Right hindlimb (tissue), 1 donor: ENCODE measurements at places on chromosomes 7 and 10.

DNA sequence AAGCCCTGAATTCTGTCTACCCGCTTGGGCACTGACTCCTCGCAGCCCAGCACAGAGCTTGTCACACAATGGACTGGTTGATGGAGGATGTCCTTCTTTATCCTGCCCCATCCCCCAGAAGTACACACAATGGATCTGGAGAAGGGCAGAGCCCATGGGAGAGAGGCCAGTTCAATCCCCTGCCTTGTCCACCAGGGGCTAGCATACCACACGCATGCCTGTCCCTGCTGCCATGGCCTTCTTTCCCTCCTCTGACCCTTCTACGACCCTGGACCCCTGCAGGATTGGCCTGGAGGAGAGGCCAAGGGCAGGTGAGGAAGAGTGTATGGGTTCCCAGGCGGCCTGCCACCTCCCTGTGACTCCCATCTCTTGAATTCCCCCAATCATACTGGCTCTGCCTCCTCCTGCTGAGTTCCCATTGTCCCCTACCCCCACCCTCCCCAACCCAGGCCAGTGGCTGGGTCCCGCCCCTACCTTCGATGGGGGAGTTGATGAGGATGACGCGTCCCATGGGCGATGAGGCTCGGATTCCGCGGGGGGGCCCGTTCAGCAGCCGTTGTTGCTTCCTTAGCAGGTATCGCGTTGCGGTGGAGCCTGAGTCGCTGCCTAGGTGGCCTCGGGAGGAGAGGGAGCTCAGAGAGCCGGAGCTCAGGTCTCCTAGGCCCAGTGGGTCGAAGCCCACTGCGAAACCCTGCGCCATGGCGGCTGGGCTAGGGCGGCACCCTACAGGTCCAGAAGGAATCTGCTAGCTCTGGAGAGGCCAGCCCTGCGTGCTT lies 1.2 kb downstream of the PDZD7 start:
- DNase-seq: no peak

DNA sequence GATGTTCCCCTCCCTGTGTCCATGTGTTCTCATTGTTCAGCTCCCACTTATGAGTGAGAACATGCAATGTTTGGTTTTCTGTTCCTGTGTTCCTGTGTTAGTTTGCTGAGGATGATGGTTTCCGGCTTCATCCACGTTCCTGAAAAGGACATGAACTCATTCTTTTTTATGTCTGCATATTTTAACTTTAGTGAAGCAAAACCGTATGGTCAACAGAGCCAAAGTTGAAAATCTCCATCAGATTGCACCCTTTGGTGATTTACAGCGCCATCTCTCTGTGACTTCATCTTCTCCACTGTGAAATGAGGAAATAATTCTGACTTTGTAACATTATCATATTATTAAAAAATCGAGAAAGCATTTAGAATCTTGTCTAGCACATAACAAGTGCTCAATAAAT lies 132.3 kb upstream of the PLXDC2 start:
- no peak for DNase-seq

- DNase-seq: peak; percentile 40
These were observed 18.7 kb downstream of the ZNF786 start for GRCh38 chr7:149071641-149072437.

DNA sequence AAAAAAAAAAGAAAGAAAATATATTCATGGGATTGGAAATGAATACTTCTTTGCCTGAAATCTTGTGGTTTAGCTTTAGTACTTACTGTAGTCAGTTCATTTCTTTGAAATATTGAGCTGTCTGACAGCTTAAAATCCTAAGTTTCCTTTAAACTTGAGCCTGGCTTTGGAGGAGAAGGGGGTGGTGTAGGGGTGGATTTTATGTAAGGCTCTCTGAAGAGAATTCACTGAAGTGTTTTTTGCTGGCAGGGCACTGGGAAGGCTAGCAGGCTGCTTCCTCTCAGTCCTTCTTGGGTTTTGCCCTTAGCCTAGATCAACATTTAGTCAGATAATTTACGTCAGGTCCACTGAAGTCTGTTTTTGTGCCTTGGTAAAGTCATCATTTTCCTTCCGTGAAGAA lies 516.5 kb downstream of the AUTS2 start:
- no peak for DNase-seq

- DNase-seq: no peak
These were observed 25.4 kb downstream of the LCOR start for GRCh38 chr10:96857301-96858012.

GRCh38 chr10:113232928-113233511 lies 283.0 kb downstream of the TCF7L2 start:
- no peak for DNase-seq

DNA sequence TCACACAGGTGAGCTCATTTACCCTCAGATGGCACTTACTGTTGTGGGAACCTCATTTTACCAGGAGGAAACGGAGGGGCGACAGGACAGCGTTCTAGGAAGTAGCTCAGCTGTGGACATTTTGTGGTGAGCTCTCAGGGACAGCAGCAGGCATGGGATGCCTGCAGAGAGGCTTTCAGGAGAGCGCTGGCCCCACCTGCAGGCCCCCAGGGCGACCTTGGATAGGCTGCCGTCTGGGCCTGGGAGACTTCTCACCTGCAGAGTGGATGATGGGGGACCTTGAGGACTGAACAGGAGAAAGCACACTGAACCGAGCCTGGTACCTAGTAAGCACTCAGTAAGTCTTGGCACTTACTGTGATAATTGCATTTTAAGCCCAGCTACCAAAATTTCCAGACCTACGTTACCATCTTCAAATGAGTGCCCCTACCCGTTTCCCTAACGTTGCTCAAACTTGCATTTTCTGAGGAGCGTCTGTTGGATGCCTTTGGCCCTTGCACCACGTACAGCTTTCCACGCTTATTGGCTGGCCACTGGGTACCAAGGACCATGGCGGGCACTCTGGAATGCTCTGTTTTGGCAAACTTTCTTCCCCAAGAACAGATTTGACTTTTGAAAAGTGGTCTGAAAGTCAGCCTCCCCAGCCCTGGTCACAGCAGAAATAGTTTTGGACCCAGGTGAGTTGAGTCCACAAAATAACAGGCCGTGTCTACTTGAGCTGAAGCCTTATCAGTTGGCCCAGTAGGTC lies 223.4 kb downstream of the EBF3 start:
- DNase-seq: peak; percentile 11

GRCh38 chr10:102449321-102450123 lies 1.8 kb downstream of the C10orf95 start:
- DNase-seq: peak; percentile 51

- DNase-seq: no peak
These were observed 77.3 kb upstream of the GTF2IRD1 start for GRCh38 chr7:74376256-74377036.

DNA sequence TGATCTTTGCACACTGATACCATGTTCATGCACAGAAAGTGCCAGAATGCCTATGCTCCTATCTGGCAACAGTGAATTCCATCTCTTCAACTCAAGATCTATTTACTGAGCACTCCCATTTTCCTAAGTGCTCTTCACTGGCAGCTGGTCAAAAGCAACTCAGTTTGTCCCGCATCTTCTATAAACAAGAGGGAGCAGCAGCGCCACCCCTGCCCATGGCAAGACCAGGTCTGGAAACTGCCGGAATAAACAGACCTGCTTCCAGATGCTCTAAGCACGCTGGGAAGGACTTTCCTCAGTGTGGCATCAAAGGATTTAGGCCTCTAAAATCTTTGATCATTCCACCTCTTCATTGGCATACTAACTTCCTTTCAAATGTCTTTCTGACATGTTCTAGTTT lies 104.4 kb upstream of the MACROH2A2 start:
- DNase-seq: no peak

GRCh38 chr7:37109016-37109683 lies 339.5 kb downstream of the ELMO1 start:
- no peak for DNase-seq

GRCh38 chr7:1735262-1735661 lies 65.2 kb downstream of the ELFN1 start:
- no peak for DNase-seq

- peak; percentile 72 for DNase-seq
These were observed 771 bp downstream of the PHYHIPL start for GRCh38 chr10:59177031-59177797.

DNA sequence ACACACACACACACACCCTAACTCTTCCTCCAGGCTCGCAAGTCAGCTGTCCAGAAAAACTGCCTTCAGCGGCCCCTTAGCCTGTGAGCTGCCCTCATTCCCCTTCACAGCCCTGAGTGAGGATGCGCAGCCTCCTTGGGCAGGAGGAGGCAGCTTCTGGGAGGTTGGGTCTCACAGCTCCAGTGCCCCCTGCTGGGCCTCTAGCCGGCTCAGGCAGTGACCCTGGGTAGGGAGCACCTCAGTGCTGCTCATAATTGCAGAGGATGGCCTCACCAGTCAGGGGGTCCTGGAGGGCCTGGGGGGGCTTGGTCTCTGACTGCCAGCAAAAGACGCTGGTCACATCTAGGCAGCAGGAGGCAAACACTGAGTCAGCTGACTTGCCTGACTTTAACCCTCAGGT lies 43.7 kb downstream of the ZNF273 start:
- peak; percentile 30 for DNase-seq
